ENCODE measurements at places on chromosomes 1 and 21.

DNA sequence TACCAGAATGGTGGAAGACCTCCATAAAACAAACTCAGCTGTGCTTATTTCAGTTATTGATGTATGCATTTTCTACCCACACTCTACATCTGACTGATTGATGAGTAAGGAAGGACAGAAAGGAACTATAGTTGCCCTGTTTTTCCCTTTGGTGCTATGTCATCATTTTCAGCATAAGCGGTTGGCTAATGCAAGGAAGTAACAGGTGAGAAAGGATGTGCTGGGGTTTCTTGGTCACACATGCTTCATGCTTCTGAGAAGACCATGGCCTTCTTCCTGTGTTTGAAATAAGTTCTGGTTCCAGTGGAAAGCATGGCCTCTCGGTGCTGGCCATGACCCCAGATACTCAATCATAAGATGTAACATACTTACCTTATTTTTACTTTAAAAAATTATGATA, 541.2 kb downstream of the PTPRU start:
- no peak for DNase-seq

- DNase-seq, result no peak
Measured at GRCh38 chr1:212721388-212722247, 22.0 kb upstream of the BATF3 start.

- DNase-seq, result no peak
Measured at GRCh38 chr1:215889871-215890270, 322.8 kb downstream of the KCTD3 start.

- DNase-seq, result no peak
Measured at GRCh38 chr1:183245357-183245756, 59.3 kb downstream of the LAMC2 start.

- DNase-seq, result peak; percentile 19
Measured at GRCh38 chr1:32447469-32448185, 17.2 kb upstream of the ZBTB8B start.

DNA sequence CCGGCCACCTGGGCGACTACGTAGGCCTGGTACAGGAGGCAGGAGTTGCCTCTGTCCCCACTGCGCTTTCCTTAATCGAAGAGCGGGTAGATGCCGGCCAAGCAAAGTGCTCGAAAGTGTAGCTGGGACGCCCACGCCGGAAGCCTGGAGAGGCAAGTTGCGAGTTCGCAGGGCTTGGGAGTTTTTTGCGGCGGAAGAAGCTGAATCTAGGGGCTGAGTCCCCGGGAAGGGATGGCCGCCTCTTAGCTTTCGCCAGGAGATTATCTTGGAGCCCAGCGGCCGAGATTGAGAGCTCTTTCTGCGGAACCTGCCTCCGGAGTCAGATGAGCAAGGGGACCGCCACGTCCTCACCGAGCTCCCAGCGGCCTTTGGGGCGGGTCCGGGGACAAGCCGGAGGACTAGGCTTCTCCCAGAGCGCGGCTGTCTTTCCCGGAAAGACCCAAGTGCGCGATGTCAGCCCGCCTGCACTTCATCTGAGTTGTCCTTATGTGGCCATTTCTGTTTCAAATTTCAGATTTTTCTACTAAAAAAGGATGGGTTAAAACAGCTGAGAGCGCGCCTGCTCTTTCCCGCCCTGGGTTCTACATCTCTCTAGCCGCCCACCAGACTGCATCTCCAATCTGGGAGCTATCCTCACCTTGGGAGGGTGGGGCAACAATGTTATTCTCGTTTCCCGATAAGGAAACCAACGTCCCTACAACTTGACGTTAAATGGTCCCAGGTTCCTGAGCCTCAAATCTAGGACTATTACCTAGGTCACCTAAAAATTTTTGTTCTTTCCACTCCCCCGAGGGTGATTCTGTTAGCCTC, 12.4 kb upstream of the TBX15 start:
- DNase-seq, result no peak

GRCh38 chr1:243718893-243719292, 131.2 kb downstream of the AKT3 start:
- no peak for DNase-seq

- no peak for DNase-seq
Measured at GRCh38 chr1:188224263-188224662, 1395.5 kb downstream of the PLA2G4A start.

- DNase-seq, result no peak
Measured at GRCh38 chr1:177172866-177173265, 2.1 kb downstream of the BRINP2 start.

DNA sequence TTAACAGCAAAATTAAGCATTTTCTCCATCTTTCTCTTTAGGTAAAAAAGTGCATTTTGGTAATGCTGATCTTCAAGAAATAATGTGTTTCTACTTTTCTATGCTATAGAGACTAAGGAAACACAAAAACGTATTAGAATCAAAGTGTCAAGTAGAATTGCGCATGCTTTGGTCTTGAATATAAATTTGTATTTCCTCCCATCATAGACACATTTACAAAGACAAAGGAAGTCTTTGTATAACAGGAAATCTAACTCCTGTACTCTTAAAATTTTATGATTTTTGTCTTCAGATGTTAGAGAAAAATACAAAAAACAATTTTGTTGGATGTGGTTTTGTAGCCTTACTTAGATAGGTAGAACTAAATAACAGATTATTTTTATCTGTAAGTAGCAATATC, 1299.4 kb downstream of the NCAM2 start:
- DNase-seq, result no peak

- no peak for DNase-seq
Measured at GRCh38 chr21:44279354-44280260, 6.1 kb upstream of the AIRE start.

DNA sequence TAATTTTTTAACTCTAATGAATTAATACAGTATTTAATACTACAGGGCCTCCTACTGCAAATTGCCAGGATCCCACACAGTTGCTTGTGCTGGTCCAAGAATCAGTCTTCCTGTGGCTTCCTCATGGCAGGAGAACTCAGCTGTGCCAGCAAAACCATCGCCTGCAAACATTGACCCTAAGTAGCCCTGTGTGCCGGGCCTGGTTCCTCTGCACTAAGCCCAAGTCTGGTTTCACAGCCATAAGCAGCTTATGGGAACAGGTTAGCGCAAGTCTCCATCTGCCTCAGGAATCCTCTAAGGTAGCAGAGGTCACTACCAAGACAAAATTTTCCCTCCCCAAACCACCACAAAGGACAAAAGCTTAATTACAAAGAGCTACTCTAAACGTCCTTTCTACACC, 216.6 kb downstream of the PLA2G4A start:
- no peak for DNase-seq

- no peak for DNase-seq
Measured at GRCh38 chr1:247338723-247339275, 7.1 kb upstream of the ZNF496 start.

- DNase-seq, result no peak
Measured at GRCh38 chr1:103435443-103435842, 90.1 kb upstream of the RNPC3 start.

DNA sequence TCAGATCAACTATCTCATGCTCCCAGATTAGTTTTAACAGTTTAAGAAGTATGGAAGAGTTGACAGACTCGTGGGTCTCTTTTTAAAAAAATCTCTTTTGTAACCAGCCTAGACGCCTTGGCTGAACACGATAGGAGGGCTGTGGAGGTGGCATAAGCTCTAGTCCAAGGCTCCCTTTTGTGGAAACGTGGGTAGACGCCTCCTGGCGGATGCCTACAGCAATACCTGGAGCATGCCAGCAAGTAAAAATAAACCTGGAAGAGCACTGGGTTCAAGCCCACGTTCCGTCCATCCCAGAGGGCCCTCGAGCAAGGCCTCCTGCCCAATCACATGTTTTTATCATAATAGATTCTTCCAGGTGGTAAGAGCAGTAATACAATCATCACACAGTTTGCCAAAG, 87.9 kb downstream of the RGS7 start:
- DNase-seq, result no peak

DNA sequence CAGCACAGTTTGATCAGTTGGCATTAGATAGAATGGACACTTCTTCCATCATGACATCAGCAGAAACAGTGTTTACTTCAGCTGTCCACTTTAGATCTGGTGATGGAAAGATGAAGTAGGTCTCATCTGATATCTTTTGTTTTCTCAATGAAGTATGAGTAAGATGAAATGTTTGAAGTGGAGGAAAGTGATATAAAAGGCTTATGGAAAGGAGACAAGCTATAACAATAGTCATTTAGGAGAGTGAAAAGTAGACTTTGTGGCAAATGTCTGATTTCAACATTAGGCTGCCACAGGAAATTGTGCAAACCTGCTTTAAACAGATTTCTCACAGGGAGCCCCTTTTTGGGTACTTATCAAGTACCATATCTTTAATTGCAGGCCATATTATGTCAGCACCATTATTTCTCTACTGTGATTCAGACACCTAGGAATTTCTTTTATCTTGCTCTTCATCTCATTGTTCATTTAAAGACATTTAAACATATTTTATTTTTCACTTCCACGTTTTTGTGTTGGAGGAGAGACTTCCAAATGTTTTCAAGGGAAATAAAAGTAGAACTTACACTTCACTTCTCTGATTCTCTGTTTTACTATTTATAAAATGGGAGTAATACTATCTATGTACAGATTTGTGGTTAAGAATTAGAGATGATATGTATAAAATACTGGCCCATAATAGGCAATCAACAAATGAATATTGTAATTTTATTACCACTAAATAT, 18.1 kb downstream of the PDC start:
- no peak for DNase-seq

DNA sequence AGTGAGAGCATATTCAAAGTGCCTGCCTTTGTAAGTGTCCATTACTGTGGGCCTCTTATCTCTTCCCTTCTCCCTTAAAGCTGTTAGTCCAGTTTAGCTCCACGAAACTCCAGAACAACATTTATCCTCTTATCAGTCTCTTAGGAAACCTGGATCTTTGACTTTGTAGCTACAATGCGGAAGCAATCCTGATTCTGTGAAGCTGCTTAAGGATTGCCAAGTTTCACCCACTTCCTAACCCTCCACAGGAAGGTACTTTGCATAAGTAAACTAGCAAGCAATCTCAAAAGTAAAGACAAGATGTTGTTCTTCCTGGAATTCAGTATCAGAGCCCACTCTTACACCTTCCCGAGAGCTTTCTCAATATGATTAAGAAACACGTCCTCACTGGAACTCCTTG, 164.9 kb upstream of the USP25 start:
- no peak for DNase-seq

- no peak for DNase-seq
Measured at GRCh38 chr1:183218027-183218618, 32.1 kb downstream of the LAMC2 start.

- DNase-seq, result no peak
Measured at GRCh38 chr1:88780485-88780884, 96.4 kb downstream of the PKN2 start.

GRCh38 chr1:168088511-168089325, 48.0 kb downstream of the GPR161 start:
- DNase-seq, result no peak

DNA sequence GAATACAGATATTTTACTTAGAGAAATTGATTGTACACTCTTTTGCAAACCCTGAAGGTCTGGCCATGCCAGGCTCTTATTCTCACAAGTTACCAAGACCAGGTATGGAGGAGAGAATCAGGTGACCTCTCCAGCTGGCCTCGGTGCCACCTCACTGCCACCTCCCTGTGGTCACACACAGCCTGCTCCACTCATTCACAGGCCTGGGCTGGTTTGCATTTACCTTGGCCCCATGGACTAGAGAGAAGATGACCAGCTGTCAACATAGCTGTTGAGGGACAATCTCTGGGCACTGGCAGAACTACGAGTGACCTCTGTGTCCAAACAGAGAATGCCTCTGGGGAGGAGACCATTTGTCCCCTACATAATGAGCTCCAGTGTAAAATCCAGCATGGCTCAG, 291.2 kb upstream of the RUNX1 start:
- no peak for DNase-seq

DNA sequence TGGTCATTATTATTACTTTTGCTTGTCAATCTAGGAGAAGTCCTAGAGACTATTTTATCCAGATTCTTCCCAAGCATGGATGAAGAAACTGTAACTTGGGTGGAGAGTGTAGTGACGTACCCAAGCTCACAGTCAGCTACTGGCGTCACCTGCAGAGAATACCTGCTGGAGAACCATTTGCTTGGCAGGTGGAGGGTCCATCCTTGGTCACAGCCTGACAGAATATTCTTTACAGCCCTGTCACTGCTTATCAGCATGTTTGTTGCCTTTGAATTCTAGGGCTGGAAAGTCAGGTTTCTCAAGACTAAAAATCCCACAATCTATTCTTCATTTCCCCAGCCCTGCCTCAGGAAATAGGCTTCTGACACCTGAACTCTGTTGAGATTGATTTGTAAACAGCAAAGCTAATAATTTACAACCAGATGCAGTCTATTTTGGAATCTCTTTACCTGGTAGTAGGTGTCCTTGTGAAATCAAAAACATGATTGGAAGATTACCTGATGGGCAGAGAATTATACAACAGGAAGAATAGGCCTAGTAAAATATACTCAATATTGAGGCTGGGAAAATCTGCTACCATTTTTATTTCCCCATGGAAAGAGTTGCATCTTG, 100.4 kb upstream of the ZNF644 start:
- no peak for DNase-seq

GRCh38 chr1:180981596-180982387, 40.9 kb downstream of the STX6 start:
- DNase-seq, result no peak

DNA sequence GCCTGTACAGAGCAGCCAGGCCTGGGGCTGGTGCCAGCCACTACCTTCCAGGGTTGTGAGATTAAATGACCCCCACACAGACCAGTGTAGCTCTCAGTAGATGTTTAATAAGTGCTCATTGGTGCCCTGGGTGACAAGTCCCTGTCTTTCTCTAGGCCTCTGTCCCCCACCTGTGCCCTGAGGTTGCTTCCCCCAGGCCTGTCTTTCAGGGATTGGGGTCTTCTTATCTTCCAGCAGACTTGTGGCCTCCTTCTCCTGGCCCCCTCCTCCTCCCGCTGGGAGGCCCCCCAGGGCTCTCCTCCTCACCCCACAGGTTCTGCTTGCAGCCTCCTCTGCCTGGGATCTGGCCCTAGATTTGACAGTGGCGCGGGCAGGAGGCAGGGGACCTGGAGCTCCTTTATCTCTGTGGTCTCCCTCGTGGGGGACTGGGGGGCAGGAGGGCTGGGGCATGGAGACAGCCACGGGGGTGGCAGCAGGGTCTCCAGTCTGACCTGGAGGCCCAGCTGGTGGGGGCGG, 40.3 kb downstream of the EPHA2 start:
- no peak for DNase-seq
